Stimulated activated effector memory CD8-positive, alpha-beta T cell treated with anti-CD3 and anti-CD28 coated beads, Interleukin-12 subunit alpha, Interleukin-12 subunit beta, amount 100 ng/mL, for 72 hours (primary cell): ENCODE measurements at places on chromosomes 4 and X.
A peak's percentile ranks its signal among the peaks of the same experiment; 100 is the strongest.

GRCh38 chr4:100548200-100548560 lies 30.4 kb upstream of the EMCN start:
- DNase-seq: no peak

DNA sequence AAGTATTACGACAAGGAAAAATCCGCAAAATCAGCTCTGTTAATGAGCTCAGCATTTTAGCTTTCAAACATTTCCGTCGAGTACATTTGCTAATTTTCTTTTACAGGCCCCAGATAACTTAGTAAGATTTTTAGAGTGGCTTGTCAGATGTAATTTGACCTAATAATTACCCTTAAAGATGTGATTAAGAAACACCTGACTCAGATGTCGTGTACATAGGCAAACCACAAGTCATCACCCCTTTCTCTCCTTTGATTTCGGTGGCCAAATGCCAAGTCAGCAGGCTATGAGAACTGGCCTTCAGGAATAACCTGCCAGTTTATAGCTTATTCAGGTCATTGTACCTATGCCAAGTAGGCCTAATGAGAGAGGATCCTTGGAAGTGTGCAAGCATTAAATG lies 369.6 kb downstream of the PCDH7 start:
- DNase-seq: no peak

DNA sequence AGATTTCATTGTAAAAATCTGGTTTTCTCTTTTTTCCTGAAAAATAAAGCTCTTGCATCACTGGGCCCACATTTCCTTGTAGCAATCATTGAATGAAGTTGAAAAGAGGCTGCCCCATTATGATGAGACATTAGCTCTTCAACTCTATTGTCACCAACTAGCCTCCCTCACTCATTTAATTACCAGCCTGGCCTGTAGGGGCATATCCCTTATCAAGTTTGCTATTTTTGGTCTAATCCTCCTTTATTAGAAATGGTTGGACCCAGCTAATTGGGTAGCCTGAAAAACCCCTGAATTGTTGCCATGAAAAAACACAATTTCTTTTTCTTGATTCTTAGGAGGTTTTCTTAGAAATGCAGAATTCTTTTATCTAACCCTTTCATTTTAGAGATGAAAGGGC lies 164.6 kb upstream of the CASK start:
- DNase-seq: no peak

DNA sequence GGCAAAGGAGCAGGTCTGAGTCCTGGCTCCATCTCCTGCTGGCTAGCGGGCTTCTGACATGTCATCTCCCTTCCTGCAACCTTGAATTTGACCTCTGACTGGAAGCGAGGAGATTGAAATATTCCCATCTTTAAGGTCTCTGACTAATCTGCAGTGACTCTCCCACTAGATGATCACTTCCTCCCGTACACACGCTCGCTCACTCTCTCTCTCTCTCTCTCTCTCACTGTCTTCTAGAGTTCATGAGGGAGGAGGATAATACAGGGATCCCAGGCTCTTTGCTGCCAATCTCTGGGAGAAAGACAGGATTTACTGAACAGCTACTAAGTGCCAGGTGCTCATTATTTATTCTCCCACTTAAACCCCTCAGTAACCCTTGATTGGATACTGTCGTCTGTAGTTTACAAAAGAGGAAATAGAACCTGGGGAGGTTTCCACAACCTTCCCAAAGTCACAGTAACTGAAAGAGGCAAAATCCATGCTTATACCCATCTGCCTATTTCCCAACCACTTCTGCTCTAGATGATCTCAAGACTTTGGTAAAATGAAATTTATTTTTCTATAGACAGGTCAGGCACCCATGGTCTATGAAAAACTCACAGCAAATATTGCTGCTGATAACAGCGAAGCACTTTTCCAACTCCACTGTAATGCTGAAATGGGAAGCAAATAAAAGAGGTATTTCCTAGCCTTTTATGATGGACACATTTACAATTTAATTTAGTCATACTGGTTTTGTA lies 193.5 kb upstream of the C1QTNF7 start:
- no peak for DNase-seq

- no peak for DNase-seq
Observed at GRCh38 chrX:30618160-30618765, 35.0 kb upstream of the GK start.

DNA sequence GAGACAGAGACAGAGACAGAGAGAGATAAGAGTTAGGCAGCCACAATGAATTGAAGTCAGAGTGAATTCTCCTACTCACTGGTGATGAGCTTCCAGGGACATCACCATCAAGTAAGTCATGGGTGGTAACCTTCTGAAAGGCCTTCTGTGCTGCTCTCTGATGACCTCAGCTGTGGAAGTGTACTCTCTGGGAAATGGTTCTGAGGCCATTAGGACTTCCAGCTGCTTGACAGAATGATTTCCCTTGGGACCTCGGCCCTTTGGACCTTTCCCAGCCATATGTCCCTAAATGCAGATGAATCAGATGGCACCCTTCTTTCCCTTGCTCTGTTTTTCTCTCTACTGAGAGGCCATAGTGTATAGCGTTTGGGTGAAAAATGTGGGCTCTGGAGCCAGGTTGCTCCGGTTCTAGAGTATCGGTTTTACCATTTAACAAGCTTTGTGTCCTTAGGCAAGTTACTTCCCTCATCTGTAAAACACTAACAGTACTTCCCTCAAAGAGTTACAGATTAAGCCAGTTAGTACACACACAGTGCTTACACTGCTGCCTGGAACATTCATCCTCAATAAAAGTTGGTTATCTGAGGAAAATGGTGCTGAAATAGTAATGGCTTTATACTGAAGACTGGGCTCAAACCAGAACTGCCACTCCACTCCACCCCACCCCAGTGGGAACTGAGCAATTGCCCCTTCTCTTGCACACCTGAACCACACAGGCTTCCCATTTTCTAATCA lies 7.6 kb downstream of the SEPTIN11 start:
- DNase-seq: no peak

GRCh38 chrX:78769946-78770345 lies 22.4 kb downstream of the LPAR4 start:
- no peak for DNase-seq

DNA sequence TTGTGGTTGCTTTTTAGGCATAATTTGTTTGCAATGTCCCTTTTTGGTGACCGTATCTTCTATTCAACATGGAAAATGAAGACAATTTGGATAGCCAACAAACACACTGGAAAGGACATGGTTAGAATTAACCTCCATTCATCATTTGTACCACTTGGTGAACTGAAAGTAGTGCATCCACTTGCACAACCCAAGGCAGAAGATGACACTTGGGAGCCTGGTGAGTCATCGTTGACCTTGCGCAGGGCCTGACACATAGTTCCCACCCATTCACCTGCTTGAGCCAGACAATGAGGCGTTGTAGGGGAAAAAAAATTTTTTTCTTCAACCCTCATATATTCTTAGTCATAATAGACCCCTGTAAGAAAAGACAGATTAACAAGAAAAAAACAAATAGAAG lies 32.4 kb downstream of the EGF start:
- DNase-seq: no peak

- no peak for DNase-seq
Observed at GRCh38 chrX:149374751-149375150, 130.4 kb downstream of the IDS start.

- peak; percentile 87 for DNase-seq
Observed at GRCh38 chr4:98928131-98928504, 815 bp downstream of the EIF4E start.

DNA sequence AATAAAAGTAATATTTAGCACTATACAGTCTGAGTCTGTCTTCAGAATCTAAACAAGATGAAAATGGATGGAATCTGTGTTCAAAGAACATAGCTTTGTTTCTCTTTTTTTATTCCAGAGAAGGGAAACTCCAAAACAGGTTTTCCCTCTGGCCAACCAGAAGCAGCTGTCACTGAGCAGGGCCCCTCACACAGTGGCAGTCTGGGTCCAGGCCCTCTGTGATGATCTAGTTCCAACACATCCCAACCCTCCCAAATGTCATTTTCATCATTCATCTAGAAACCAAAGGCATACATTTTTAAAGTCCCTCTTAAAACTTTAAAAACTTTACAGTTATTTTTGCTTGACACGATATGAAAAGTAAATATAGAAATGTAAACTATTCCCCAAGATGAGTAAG lies 70.1 kb downstream of the ATP8A1 start:
- DNase-seq: no peak

- DNase-seq: no peak
Observed at GRCh38 chrX:28599957-28600356, 12.7 kb downstream of the IL1RAPL1 start.

DNA sequence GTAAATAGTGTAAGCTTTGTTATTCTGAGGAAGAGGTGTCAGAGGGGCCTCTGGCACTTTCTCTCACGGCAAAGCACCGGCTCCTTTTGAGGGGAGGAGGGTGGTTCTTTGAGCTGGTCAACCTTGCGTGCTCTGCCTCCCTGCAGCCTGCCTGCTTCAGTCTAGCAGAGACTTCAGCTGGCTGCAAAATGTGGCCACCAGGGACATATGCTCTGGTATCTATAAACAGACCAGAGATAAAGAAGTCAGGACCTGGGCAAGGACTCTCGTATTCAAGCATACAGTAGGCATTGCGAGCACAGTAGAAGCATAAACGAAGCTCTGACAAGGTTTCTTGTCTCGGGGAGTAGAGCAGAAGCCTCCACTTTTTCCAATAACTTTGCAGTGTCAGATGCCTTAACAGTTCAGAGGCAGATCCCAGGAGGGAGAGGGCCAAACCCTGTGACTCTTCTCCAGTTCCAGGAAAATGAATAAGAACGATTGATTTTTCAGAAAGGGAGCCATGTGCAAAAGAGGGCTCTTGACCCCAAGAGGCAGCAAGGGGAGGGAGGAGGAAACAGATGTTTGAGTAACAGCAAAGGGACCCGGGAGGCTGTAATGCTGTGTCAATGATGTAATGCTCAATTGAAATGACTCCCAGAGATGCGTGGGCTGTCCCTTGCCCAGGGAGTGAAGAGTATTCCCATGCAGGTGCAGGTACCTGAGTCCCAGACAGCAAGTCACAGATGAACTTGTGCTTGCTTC lies 57.9 kb upstream of the TEX13D start:
- no peak for DNase-seq
